ENCODE measurements at places on chromosomes 6 and 20.

- DNase-seq: no peak
These were observed 93.6 kb upstream of the ADGRF1 start for GRCh38 chr6:47135772-47136171.

GRCh38 chr6:107743311-107743710, 80.8 kb downstream of the SCML4 start:
- DNase-seq: no peak

DNA sequence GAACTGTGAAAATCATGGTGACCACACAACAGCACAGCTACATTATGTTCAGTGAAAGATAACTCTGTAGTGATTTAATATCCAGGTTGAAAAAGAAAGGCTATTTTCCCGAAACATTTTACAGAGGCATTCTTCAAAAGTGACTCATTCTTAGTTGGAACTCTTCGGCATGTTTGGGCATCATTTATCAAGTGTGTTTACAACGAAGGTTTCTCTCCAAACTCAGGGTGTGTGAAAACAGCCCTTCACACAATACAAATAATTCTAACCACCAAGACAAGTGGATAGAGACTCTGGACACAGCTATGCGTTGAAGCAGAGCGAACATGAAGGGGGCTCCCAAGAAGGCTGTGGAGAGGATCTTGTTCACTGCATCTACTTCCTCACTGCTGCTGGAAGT, 57.6 kb downstream of the CBLN4 start:
- DNase-seq: no peak

DNA sequence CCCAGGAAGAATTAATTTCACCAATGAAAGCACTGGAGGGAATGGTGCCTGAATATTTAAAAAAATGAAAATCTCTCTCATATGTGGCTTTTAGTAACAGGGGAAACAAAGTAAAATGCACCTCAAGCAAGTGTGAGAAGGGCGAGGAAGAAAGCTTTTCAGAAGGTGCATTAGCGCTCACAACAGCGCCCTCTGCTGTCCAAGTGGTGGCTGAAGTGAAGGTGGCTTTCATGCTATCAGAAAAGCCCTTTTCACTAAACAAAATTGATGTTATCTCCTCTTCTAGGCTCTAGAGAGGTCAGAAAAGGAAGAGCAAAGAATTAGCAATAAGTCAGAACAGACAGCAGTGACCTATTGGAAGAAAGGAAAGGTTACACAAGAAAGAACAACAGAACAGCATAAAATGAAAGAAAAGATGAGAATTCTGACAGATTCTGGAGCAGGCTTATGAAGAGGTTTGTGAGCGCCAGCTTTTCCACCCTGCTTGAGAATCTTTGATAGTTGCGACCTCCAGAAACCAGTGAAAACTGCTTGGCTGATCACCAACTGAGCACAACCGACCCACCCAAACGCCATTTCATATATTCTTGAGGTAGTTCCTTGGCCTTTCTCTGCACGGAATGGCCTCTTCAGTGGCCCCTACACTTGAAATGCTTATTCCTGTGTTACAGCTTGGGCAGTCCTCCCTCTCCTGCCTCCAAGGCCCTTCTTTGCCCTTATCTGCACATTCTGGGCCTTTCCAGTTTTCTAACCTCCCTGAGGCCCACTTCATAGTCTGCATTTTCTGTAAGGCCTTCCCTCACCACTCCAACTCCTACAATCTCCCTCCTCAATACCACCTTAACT, 45.3 kb downstream of the SMLR1 start:
- peak; percentile 48 for DNase-seq

DNA sequence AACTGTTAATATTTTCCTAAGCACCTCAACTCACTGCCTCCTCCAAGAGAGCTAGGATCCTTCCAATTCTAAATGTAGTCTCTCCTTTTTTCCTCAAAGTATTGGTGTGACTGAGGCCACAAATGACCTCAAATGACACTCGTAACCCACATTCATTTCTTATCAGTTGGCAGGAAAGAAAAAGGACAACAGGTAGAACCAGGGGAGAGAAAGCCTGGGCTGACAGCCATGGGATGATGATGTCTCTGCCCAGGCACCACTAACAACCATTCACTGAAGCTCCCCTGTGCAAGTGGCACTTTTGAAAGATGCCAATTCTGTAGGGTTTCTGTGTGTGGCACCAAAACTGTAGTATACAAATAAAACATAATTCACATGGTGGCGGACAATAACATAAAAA, 7.4 kb downstream of the ZBTB24 start:
- no peak for DNase-seq

- no peak for DNase-seq
These were observed 1.1 kb downstream of the DDAH2 start for GRCh38 chr6:31727717-31728671.

- DNase-seq: no peak
These were observed 288.3 kb downstream of the NRN1 start for GRCh38 chr6:5718231-5718947.
